ENCODE measurements at places on chromosomes 2 and 18.

GRCh38 chr2:54247115-54247514, 8.9 kb downstream of the TSPYL6 start:
- no peak for DNase-seq

DNA sequence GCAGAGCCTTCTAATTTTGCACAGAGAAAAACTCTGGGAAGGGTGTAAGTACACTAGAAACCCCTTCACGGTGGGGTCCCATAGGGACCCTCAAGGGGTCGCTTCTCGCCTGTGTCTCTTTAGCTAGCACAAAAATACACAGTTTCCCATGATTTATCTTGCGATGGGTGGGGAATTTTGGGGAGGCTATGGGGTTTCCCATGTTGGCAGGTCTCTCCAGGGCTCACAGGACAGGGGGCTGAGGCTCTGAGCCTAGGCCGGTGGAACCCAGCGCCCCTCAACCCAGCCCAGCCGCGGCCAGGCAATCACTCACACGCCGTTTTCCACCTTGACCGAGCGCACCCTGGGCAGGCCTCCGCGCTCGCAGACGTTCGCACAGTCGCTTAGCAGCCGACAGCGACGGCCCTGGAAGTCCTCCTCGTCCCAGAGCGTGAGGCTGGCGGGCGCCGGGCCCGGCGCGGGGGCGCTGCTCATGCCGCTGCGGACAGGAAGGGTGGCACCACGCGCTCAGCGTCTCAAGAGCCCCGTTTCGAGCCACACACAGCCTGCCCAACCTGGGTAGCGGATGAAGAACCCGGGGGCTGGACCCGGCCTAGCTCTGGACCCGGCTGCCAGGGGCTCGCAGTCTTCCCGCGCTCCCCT, 398 bp downstream of the CRYBA2 start:
- DNase-seq, result no peak

GRCh38 chr18:10210057-10210633, 244.3 kb upstream of the APCDD1 start:
- DNase-seq, result no peak

DNA sequence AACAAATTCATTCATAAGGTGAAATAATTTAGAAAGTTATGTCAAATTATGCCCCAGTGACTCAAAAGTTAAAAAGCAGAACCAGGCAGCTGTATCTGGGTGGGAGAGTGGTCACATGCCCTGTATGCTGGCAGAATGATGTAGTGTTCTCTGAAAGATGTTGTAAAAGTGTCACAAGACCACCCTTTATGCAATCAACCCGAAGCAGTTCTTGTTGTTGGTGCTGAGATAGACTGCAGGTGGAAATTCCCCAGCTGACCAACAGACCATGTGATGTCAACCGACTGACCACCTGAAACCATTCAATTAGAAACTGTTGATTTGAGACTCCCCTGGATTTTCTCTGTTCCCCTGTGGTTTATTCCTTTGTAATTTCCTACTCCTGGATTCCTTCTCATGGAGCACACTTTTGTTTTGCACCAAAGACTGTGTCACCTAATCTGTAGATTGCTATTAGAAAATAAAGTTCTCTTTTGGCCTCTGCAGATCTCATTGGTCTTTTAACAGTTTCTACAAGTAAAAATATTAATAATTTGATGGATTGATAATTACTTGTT, 1341.3 kb upstream of the LRRTM1 start:
- DNase-seq, result no peak

DNA sequence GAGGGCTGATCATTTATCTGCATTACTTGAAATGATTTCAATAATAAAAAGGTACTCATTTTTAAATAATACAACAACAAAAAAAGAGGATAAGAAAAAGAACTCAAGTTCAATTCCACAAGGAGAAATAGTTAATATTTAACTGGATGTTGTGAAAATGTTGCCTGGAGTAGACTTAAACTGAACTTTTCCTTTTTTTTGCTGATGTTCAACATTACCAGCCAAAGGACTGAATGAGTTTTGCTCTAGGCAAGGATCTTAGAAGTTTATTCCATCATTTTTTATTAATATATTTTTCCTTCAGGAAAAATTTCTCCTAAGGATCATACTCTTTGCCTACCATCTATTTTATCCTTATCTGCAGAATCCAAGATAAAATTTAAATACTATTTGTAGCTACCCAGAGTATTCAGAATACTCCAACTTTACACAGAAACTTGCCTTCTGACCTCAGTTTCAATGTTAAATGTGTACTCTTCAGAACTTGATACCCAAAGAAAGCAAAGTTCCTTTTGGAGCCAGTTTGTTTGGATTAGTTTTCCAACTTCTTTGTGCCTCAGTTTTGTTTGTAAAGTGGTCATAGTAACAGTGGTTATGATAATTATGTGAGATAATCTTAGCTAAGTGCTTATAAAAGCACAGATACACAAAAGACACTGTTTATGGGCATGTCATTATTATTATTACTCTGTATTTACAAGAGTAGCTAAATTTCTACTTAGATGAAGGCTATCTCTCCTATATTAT, 12.8 kb downstream of the CKAP2L start:
- DNase-seq, result no peak

GRCh38 chr2:153059338-153060052, 341.1 kb downstream of the ARL6IP6 start:
- DNase-seq, result no peak

GRCh38 chr2:54613794-54614257, 109.6 kb upstream of the EML6 start:
- DNase-seq, result no peak

GRCh38 chr2:223897669-223898330, 47.3 kb downstream of the WDFY1 start:
- DNase-seq, result no peak
